Sigmoid colon (tissue), 7 donors: ENCODE measurements at places on chromosomes 11 and 22. TPM values are rescaled to one million over a fixed set of nuclear protein-coding genes. Genes with fewer than 3 reads are reported as not detected.
A peak's percentile ranks its signal among the peaks of the same experiment; 100 is the strongest.

DNA sequence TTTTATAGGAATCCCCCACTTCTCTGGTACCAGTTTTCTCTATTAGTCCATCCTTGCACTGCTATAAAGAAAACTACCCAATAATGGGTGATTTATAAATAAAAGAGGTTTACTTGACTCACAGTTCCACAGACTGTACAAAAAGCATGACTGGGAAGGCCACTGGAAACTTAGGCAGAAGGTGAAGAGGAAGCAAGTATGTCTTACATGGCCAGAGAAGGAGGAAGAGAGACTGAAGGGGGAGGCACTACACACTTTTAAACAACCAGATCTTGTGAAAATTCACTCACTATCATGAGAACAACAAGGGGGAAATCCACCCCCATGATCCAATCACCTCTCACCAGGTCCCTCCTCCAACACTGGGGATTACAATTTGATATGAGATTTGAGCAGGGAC is 68.9 kb upstream of the GNAZ start:
- no peaks in the 10 kb centered on the region for H3K27me3 ChIP-seq
- no peak for DNase-seq
- H3K4me1 ChIP-seq: no peaks in the 10 kb centered on the region
- H3K4me3 ChIP-seq: no peak overlapping the region
- no peaks in the 10 kb centered on the region for H3K36me3 ChIP-seq
- H3K27ac ChIP-seq: no peak overlapping the region

DNA sequence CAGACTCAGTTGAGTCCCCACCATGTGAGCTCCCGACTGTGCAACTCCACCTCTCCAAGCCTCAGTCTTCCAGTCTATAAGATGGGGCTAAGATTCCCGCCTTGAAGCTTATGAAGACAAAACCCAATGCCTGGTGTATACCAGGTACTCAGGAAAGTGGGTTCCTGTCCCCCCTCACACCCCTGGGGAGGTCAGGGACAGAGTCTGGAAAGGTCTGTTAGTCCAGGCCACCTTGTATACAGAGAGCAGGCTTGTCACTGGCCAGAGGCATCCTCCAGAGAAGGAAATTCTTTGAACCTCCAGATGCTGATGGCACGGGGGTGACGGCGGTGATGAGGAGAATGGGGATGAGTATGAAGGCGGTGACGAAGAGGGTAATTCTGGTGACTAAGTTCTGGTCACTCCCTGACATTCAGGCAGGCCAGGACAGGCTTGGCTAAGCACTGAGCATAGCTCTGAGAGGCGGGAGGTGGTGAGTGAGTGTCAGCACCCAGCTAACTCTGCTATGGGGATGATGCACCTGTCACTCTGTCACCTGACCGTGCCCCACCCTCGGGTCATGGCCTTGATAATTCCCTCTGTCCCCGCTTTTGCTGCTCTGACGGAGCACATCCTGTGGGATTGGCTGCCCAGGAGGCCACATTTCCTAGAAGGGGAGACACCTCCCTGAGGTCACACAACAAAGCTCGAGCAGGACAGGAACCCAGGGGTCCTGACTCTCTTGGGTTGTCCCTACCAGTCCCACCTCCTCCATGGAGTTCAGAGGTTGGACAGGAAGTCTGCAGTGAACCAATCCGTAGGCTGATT is 30.9 kb upstream of the CSNK1E start:
- H3K36me3 ChIP-seq: no peaks in the 10 kb centered on the region
- H3K27me3 ChIP-seq: no peaks in the 10 kb centered on the region
- DNase-seq: peak; percentile 50
- H3K4me3 ChIP-seq: no peak overlapping the region
- H3K27ac ChIP-seq: no peak overlapping the region

GRCh38 chr11:95067841-95068219 is 1.1 kb downstream of the SRSF8 start:
- H3K27me3 ChIP-seq: no peaks in the 10 kb centered on the region
- no peaks in the 10 kb centered on the region for H3K36me3 ChIP-seq
- no peak for DNase-seq
- H3K4me1 ChIP-seq: peaks cover 19% of the 10 kb centered on the region
- H3K27ac ChIP-seq: peak overlapping the region; percentile 91

The C22orf42 gene
- not detected for total RNA-seq

GRCh38 chr22:25053153-25053805 is 100.8 kb downstream of the KIAA1671 start:
- H3K4me3 ChIP-seq: no peak overlapping the region

DNA sequence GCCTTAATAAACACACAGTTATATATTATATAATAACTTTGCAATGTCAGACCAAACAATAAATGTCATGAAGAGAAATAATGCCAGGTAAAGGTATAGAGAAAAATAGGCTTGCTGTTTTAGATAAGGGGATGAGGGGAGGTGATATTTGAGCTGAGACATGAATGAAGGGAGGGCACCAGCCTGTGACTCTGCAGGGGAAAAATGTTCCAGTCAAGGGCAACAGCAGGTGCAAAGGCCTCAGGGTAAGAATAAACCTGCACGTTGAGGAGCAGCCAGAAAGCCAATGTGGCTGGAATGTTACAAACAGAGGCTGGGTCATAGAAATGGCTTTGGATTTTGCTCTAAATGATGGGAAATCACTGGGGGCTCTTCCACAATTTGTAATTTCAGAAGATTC is 519.6 kb downstream of the SOX6 start:
- no peaks in the 10 kb centered on the region for H3K4me1 ChIP-seq
- peaks cover 15% of the 10 kb centered on the region for H3K27me3 ChIP-seq
- H3K36me3 ChIP-seq: no peaks in the 10 kb centered on the region
- no peak overlapping the region for H3K4me3 ChIP-seq
- DNase-seq: no peak

The CSF2RB gene
- 5.0 TPM for total RNA-seq
